ENCODE measurements at places on chromosomes 1 and 21.

DNA sequence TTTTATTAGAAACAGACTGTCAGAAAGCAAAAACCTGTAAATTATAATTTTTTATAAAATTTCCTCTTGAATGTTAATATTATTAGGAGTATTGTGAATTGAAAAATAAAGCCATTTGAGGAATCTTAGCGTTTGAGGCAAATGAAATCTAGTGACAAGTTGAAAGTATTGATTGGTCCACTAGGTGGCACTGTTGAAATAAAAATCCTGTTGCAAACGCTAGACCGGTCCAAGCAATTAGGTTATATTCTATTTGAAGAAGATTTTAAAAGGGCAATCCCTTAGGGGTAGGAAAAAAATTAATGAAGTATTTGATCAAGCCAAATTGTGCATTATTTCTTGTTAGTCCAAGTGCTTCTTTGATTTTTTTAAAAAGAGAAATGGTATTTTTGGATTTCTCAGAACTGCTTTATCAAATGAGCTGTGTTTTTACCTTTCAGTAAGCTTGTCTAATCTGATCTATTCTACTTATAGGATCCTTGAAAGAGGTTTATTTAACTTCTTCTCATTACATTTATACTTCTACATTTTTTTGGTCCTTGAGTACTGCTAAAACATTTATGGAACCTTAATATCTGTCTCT, 57.7 kb downstream of the ATG4C start:
- no peak for DNase-seq

- no peak for DNase-seq
Measured at GRCh38 chr1:197197430-197197997, 51.0 kb upstream of the ASPM start.

DNA sequence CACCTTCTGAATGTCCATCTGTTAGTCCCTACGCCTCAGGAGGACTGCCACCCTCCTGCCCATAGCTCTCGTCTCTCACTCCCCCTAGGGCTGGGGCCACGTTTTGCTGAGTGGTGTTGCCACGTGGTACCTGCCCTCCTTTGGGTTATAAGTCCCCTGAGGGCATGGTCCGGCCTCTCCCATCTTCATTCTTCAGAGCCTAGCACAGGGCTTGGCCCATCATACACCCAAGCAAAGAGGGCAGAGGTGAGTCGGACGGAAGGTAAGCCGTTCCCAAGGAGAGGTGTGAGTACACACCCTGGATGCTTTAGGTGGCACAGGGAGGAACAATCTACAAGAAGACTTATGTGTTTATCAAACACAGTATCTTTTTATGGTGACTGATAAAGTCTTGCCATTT, 10.9 kb downstream of the PADI2 start:
- no peak for DNase-seq

DNA sequence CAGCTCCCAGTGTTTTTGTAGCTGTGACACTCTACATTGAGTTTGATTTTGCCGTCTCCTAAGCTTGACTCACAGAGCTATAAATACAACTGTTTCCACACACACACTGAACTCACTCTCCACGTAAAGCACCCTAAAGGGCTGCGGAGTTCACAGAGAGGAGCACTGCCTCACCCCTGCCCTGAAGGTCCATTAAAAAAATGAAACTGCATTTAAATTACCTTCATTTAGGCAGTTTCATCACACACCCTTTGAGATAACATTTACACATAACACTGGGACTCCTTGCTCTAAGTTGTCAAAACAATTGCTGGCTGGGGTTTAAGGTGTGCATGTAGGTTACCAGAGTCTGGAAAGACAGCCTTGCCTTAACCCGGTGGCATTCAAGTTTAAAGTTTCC, 137.1 kb upstream of the MAGI3 start:
- DNase-seq = no peak

GRCh38 chr21:25334046-25334730, 273.1 kb downstream of the MRPL39 start:
- DNase-seq = no peak
